ENCODE measurements at places on chromosomes 5 and 9.

DNA sequence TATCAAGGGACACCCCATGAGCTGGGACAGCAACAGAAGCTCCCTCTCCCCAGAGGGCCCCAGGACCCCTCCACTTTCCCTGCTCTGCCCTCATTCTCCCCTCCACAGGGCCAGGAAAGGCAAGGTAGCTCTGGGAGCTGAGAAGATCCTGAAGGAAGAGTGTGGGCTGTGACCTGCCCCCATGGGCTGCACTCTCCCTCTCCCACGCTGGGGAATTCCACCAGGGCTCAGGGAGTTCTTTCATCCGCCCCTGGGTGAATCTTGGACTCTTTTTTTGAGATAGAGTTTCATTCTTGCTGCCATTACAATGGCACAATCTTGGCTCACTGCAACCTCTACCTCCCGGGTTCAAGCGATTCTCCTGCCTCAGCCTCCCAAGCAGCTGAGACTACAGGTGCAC lies 73.8 kb downstream of the C9orf50 start:
- DNase-seq: no peak

DNA sequence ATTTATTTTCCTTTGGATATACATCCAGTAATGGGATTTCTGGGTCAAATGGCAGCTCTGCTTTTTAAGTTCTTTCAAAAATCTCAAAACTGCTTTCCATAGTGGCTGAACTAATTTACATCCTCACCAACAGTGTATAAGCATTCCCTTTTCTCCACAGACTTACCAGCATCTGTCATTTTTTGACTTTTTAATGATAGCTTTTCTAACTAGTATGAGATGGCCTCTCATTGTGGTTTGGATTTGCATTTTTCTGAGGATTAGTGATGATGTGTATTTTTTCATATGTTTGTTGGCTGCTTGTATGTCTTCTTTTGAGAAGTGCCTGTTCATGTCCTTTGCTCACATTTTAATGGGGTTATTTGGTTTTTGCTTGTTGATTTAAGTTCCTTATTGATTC lies 90.0 kb upstream of the HMHB1 start:
- no peak for DNase-seq

- DNase-seq: no peak
Measured at GRCh38 chr9:87437966-87438365, 59.7 kb upstream of the DAPK1 start.

DNA sequence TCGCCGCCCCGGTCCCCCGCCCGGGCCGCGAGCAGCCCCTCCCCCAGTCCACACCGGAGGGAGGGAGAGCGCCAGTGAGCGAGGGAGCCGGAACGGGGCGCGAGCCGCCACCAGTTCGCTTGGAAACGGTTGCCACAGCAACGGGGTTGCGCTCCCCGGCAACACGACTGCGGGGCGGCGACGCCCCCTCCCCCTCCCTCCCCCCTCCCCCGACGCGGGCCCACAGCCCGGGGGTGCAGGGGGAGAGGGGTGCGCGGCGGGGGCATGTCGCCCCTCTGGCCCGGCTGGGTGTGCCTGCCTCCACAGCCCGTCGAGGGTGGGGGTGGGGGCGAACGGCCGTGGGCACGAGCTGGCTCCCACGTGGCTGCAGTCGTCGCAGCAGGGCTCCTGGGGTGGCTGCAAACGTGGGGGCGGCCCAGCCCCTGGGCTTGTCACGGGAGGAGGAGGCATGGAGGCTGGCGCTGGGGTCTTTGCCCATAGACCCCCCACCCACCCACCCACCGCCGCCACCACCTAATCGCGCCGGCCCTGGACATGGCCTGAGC lies 524 bp downstream of the PRR7 start:
- DNase-seq: no peak

GRCh38 chr9:31045810-31046209 lies 1338.6 kb upstream of the ACO1 start:
- DNase-seq: no peak
